ENCODE measurements at places on chromosomes 2 and 18.
A peak's percentile ranks its signal among the peaks of the same experiment; 100 is the strongest.

DNA sequence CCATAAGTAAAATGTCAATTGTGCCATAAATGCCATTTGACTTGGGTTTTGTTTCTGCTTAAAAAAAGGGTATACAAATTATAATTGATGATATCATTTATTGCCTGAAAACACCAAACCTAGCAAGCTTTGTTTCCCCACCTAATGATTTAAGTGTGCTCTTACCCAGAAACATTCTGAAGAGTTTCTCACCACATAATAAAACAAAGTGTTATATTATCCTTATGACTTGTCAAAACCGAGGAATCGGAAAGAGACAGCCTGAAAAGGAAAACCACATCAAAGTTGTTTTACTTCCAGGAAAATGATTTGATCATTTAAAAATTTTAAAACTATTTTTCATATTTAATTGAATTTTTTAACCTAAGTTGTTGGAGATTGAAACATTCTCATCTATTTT, 170.5 kb upstream of the SLC39A10 start:
- no peak for DNase-seq

GRCh38 chr2:98514096-98514639, 69.5 kb downstream of the INPP4A start:
- DNase-seq: no peak

DNA sequence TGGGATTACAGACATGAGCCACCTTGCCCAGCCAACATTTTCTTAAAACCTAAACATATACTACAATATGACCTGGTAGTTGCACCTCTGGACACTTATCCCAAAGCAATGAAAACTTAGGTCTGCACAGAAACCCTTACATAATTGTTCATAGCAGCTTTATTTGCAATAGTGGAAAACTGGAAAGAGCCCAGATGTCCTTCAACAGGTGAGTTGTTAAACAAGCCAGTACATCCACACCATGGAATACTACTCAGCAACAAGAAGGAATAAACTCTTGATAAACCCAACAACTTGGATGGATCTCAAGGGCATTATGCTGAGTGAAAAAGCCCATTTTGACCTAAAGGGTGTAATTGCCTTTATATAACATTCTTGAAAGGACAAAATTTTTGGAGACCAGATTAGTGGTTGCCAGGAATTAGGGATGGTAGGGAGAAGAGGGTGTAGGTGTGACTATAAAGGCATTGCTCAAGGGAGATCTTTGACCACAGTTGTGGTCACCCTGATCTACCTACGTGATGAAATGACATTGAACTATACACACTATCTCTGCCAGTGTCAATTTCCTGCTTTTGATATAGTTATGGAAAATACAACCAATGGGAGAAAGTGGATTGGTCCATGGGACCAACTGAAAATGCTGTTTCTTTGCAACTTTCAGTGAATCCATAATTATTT, 11.9 kb upstream of the AMMECR1L start:
- no peak for DNase-seq

DNA sequence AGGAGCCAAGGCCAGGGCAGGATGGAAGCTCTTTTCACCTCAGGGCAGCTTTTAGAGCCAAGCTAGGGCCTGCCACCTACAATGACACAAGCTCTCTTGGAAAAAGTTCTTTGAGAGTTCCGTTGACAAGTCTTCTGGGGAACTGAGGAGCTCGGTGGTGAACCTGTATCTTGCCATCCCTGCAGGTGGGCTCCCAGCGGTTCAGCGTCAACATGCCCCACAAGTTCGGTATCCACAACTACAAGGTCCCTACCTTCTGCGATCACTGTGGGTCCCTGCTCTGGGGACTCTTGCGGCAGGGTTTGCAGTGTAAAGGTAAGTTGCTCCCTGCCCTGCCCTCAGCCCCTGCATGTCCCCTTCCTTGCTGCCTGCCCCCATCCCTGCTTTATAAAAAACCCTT, 312.8 kb upstream of the EPAS1 start:
- no peak for DNase-seq

- no peak for DNase-seq
Observed at GRCh38 chr2:174544156-174544555, 53.4 kb downstream of the WIPF1 start.

- no peak for DNase-seq
Observed at GRCh38 chr18:75473316-75473715, 45.8 kb upstream of the SMIM21 start.

DNA sequence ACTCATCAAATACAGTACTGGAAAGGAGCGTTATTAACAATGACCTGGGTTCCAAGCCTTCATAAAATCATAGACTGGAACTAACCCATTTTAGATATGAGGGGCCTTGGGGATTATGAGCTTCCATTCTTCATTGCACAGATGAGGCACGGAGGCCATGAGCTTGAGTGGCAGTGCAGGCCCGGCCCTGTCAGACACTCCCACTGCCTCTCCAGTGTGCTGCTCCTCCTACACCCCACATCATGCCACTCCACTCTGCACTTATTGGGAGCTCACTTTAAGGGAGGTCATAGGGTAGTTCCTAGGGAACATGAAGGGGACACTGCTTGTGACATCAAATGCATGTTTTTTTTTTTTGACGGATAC, 77.9 kb downstream of the TSN start:
- DNase-seq: no peak

DNA sequence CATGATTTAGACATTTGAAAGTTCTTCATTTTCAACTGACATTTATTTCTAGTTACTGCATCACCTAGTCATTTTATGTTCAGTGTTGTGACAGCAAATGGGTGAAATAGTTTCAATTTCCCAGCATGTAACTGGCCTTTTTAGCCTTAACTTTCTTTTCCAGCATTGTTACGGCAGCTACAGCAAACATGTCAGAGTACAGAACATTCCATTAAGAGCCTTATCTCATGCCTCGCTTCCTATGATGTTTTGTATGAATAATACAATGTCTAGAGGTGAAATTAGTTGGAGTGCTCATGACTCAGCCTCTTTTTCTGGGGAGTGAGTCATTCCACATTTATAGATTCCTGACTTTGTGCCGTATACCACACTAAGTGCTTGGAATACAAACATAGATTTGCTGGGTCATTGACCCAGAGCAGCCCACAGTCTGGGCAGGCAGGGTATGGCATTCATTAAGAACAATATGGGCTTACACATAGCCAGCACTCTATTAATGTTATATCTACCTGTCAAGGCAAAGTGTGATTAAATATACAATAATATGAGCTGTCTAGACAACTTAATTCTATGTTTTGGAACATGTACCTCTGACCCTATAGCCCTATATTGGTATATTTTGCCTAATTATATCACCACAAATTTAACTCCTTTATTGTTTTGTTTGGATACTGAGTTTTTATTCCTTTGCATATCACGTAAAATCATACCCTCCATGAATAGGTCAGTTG, 72.2 kb downstream of the MAP2 start:
- no peak for DNase-seq

- DNase-seq: no peak
Observed at GRCh38 chr2:105610576-105611332, 134.0 kb upstream of the NCK2 start.

- DNase-seq: no peak
Observed at GRCh38 chr2:144477957-144478311, 42.0 kb downstream of the ZEB2 start.

- peak; percentile 78 for DNase-seq
Observed at GRCh38 chr2:96142217-96143113, 2.8 kb downstream of the DUSP2 start.

GRCh38 chr2:153047220-153047619, 328.8 kb downstream of the ARL6IP6 start:
- DNase-seq: no peak

DNA sequence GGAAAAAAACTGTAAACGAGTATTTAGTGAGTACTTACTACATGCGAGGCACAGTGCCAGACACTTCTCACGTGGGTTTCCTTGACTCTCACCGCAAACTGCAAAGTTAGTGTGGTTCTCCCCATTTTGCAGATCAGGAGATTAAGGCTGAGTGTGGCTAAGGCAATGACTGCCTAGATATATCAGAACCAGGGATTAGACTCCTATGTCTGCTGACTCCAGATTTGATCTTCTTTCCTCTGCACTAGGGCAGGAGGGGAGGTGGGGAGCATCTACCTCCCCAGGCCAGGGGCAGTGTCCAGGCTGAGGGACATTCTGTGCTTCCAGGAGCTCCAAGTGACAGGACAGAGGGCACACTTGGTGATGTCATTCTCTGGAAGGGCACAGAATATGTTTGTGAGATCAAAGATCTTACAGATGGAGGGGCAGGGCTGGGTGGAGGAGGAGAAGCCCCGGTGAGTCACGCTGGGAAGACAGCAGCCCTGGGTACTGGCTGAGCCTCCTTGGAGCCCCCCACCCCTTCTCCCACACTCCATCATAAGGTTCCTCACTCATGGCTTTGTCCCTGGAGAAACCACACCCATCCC, 92.4 kb downstream of the RHOB start:
- DNase-seq: no peak

DNA sequence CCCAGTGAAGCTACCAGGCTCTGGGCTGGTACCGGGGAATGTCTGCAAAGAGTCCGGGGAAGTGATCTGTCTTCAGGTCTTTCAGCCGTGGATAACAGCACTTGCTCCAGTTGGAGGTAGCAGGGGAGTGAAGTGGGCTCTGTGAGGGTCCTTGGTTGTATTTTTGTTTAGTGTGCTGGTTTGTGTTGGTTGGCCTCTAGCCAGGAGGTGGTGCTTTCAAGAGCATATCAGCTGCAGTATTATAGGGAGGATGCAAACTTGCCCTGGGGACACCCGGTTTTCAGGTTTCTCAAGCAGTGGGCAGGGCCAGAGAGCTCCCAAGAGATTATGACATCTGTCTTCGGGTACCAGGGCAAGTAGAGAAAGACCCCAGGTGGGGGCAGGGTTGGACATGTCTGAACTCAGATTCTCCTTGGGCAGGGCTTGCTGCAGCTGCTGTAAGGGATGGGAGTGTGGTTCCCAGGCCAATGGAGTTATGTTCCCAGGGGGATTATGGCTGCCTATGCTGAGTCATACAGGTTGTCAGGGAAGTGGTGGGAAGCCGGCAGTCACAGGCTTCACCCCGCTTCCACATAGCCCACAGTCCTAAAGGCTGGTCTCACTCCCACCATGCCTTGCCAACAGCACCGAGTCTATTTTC, 34.4 kb downstream of the ACAA2 start:
- no peak for DNase-seq

DNA sequence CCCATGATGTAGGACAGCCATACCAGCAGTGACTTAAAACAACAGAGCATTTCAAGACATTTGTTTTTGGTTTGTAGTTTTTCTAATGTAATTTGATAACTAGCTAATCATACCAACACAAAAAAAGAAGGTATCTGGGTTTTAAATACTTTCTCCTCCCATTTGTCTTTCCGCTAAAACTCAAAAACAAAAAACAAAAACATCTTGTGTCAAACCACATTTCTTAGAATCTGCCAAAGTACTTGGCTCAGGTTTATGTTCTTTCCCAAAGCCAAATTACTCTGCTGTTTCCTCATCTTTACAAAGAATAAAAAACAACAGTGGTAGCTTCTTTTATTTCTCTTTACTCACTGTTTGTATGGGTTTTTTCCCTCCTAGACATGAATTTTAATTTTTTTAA, 71.5 kb downstream of the GREB1L start:
- no peak for DNase-seq

- DNase-seq: peak; percentile 26
Observed at GRCh38 chr2:112482309-112483041, 519 bp downstream of the TTL start.

- no peak for DNase-seq
Observed at GRCh38 chr2:60555783-60556139, 2.3 kb upstream of the BCL11A start.

- DNase-seq: no peak
Observed at GRCh38 chr2:112683550-112684414, 37.0 kb upstream of the NT5DC4 start.

- no peak for DNase-seq
Observed at GRCh38 chr2:146615778-146616177, 1229.1 kb upstream of the ACVR2A start.

DNA sequence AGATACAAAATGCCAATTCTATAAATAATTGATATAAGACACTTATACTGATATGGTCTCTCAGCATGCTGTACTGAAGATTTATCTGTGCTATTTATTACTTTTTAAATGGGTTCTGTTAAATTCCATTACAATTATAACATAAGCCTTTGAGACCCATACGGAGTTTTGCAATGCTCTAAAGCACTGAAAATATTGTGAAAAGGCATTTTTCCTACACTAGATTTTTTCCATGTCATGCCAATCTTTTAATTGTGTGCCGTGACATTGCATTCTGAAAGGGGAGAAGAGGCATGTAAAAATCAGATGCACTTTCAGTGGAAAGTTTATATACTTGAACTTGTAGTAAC, 46.5 kb downstream of the EFEMP1 start:
- DNase-seq: no peak

- no peak for DNase-seq
Observed at GRCh38 chr18:7754725-7755181, 187.6 kb downstream of the PTPRM start.

- DNase-seq: peak; percentile 54
Observed at GRCh38 chr2:156333951-156334495, 1.5 kb upstream of the NR4A2 start.

DNA sequence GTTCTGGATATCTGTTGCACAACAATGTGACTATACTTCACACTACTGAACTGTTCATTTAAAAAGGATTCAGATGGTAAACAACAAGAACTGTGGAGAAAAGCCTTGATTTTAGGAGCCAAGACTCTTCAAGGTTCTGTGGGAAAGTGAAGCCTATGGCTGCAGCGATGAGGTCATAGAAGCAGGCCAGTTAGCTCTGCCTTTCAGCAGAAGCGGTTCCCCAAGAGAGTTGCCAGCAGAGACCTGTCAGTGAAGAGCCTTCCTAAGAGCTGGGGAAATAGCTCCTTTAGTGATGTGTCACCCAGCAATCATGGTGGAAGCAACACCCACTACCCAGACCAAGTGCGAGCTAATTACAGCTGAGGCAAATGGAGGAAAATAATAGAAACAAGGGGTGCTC, 346.5 kb upstream of the ETAA1 start:
- no peak for DNase-seq

GRCh38 chr18:59454909-59455727, 96.1 kb upstream of the LMAN1 start:
- no peak for DNase-seq

GRCh38 chr2:231189171-231189530, 9.3 kb upstream of the ARMC9 start:
- DNase-seq: no peak

GRCh38 chr2:158024288-158024898, 77.3 kb upstream of the UPP2 start:
- peak; percentile 56 for DNase-seq

- peak; percentile 48 for DNase-seq
Observed at GRCh38 chr2:165015052-165015642, 59.8 kb upstream of the SLC38A11 start.

Data from stimulated activated CD4-positive, alpha-beta T cell treated with anti-CD3 and anti-CD28 coated beads, Interleukin-12 subunit alpha, Interleukin-12 subunit beta, amount 100 ng/mL, for 4 hours (primary cell).